ENCODE measurements at places on chromosomes 1 and 21. TPM values are rescaled to one million over a fixed set of nuclear protein-coding genes. Genes with fewer than 3 reads are reported as not detected.

PUSL1 gene
- total RNA-seq: 24.7 TPM

TMEM61 gene
- total RNA-seq: 0.17 TPM

PRAMEF4 gene
- not detected for total RNA-seq

MOV10 gene
- 42.8 TPM for total RNA-seq

DNA sequence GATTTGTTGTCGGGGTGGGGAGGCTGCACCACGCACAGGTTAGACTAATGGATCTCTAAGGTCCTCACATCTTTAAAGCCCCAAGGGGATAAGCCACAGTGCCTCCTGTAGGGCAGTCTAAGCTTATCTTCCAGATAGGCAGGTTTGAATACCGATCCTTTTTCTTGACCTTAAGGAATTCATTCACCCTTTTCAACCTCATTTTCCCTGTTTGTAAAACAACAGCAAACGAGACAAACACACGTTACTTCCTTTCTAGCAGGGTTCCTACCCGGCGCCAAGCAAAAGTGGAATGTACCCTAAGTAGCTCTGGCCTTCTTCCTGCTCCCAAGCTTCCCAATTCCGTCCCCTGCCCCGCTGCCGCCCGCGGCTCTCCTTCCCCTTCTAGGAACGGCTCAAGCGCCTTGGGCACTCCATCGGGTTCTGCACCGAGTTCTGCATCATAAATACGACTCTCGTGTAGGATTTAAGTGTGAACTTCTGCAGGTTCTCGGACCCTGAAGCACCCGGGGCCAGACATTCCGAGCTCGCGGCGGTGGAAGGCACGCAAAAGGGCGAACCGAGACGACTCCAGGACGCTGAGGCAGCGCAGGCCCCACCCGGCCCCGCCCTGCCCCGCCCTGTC lies 548 bp upstream of the CDC20 start:
- peak; percentile 42 for DNase-seq

DNA sequence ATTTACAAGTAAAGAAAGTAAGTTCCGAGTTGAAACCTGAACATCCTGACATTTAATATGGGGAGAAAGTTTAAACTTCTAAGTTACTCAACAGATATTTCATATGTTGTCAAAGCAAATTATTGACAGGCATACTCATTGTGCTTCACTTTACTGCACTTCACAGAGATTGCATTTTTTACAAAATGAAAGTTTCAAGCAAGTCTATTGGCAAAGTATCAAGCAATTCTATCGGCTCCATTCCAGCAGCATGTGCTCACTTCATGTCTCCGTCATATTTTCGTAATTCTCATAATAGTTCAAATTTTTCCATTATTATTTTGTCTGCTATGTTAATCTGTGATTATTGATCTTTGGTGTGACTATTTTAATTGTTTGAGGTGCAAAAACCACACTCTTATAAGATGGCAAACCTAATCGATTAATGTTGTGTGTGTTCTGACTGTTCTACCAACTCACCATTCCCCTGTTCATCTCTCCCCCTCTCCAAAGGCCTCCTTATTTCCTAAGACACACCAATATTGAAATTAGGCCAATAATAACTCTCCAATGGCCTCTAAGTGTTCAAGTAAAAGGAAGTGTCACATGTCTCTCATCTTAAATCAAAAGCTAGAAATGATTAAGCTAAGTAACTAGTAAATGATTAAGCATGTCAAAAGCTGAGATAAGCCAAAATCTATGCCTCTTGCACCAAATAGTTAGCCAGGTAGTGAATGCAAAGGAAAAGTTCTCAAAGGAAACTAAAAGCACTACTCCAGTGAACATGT lies 68.2 kb upstream of the BCL9 start:
- no peak for DNase-seq

DNA sequence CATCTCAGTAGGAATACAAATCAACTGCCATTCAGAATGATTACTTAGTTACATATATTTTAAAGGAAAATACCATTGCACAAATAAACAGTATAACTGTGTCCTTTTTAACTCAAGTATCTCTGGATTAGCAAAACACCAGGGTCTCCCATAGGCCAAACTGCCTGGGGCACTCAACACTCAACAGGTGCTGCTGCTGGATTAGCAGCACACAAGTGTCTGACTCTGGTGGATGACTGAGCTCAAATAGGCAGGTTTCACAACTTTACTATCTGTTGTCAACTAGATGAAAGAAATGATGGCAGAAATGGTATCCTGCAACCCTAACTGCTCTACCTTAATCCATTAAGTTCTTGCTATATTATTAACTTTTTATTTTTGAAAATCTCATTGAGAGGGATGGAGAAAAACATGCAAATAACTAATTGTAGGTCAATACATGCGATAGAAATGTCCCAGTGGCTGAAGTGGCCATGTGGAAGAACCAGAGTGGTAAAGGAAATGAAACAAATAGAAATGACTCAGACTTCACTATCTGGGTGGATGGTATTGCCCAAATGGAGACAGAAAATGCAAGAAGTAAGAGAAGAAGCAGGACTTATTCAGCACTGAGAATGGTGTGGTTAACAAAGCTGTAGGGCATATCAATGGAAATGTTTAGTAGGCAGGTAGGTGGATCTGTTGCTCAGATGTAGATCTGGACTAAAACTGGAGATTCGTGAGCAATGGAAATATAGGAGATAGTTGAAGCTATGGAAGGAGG lies 90.8 kb upstream of the CCDC190 start:
- no peak for DNase-seq

GRCh38 chr21:26157801-26158200 lies 12.8 kb downstream of the APP start:
- DNase-seq: no peak

- no peak for DNase-seq
These were observed 8.2 kb upstream of the CAPZB start for GRCh38 chr1:19493547-19493946.

DNA sequence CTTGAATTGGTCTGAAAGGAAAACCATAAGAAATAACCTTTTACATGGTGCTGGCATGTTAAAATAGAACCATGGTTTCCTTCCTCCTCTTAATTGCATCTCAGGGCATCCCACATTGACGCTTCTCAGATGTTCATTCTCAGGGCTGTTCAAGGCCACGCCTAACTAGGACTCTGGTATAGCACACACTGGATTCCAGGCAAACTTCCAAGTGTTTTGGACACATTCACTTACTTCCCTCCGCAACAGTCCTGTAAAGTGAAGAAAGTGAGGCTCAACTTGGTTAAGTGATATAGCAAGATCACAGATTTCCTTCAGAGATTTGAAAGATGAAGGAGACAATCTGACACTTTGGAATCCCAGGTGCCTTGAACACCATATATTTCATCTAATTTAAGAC lies 244.8 kb downstream of the DUSP10 start:
- DNase-seq: no peak

- DNase-seq: no peak
These were observed 39.4 kb downstream of the HSF2BP start for GRCh38 chr21:43619856-43620255.

Measured in H4 (cell line).